ENCODE measurements at places on chromosomes 5 and 9. TPM values are rescaled to one million over a fixed set of nuclear protein-coding genes. Genes with fewer than 3 reads are reported as not detected.

DNAH5 gene
- 2.3 TPM for total RNA-seq

STXBP1 gene
- 14.9 TPM for total RNA-seq

SLC6A18 gene
- total RNA-seq, result not detected

CCNI2 gene
- total RNA-seq, result 34.5 TPM

- no peak for DNase-seq
Measured at GRCh38 chr5:14250084-14250695, 107.0 kb downstream of the TRIO start.

GRCh38 chr9:129840034-129840433 lies 4.8 kb downstream of the USP20 start:
- DNase-seq, result peak; percentile 25

- DNase-seq, result no peak
Measured at GRCh38 chr9:110900917-110901316, 137.4 kb downstream of the LPAR1 start.

GRCh38 chr5:51380603-51381207 lies 2.5 kb upstream of the ISL1 start:
- peak; percentile 80 for DNase-seq

- DNase-seq, result no peak
Measured at GRCh38 chr9:87648606-87649005, 77.3 kb upstream of the CTSL start.

GRCh38 chr9:85163415-85163814 lies 493.9 kb downstream of the NTRK2 start:
- no peak for DNase-seq

DNA sequence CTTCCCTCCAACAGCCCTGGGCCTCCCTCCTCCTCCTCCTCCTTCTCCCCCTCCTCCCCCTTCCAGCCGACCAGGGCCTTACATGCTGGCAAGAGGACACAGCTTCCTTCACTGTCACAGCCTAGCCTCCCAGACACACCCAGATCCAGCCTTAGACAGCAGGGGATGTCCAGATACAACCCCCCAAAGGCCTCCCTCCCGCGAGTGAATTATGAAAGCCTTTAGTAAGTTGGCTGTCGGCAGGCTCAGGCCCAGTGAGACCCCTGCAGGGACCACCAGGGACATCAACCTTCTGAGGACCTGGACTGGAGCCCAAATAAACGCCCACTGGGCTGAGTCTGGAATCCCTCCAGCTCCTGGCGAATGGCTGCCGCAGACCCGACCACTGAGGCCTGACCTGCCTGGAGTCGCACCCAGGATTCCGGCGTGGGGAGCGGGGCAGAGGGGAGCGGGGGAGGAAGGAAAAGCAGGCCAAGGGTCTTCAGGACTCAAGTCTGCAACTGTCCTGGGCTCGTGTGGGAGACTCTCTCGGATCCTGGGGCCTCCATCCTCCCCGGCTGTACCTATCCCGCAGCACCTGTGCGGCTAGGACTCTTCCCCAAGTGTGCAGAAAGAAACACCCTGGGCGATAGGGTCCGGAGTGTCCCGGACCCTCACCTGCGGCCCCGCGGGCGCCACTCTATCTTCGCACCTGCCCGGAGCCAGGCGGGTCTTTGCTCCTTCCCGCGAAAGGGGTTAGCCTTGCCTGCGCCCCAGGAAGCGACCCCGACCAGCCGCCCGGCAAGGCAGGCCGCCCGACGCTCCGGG lies 705 bp downstream of the SEPTIN8 start:
- DNase-seq, result no peak

DNA sequence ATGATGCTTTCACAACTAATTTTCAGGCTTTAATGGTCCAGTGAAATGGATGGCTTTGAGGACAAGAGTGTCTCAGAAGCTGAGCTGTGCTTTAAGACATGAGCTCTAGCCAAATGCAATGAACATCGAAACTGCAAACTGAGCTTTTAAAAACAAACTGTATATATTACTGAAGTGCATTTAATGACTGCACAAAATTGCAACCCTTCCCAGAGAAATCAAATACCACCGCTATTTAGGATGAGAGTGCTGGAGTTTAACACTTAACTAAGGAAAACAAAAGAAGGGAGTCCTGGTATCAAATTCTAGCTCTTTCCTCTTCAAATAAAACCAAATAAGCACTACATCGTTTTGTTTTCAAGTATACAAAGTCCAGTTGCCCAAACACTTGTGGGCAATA lies 163.9 kb downstream of the SLF1 start:
- DNase-seq, result no peak

- DNase-seq, result peak; percentile 82
Measured at GRCh38 chr9:137286975-137287383, 9.5 kb downstream of the TOR4A start.

DNA sequence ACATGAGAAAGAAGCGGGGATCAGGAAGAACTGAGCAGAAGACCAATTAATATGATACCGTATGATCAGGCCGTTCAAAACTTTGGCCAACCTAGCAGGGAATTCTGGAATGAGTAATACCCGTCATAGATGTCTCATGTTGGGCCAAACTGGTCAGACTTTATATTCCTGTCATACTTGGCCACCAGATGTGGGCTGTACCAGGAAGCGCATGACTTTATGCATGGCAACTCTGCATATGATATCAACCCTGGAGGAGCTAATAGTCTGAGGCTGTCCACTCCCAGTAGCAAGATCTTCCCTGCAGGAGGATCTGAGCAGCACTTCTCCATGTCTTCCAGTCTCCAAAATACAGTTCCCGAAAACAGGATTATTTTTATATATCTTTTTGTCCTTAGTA lies 68.5 kb upstream of the NAA35 start:
- DNase-seq, result no peak

- DNase-seq, result peak; percentile 39
Measured at GRCh38 chr5:124952079-124952478, 205.6 kb upstream of the ZNF608 start.

Data from stomach (tissue), 19 donors.